T1000 (cell line): ENCODE measurements at places on chromosomes 16 and 17.

- no peak for DNase-seq
Observed at GRCh38 chr16:11806721-11807120, 9.7 kb upstream of the ZC3H7A start.

DNA sequence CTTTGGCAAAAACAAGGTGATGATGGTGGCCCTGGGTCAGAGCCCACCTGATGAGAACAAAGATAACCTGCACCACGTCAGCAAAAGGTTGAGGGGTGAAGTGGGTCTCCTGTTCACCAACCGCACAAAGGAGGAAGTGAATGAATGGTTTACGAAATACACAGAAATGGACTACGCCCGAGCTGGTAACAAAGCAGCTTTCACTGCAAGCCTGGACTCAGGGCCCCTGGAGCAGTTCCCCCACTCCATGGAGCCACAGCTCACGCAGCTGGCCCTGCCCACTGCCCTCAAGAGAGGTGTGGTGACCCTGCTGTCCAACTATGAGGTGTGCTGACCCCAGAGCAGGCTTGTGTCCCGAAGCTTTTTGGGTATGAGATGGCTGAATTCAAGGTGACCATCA, 29.7 kb upstream of the DLX4 start:
- no peak for DNase-seq

DNA sequence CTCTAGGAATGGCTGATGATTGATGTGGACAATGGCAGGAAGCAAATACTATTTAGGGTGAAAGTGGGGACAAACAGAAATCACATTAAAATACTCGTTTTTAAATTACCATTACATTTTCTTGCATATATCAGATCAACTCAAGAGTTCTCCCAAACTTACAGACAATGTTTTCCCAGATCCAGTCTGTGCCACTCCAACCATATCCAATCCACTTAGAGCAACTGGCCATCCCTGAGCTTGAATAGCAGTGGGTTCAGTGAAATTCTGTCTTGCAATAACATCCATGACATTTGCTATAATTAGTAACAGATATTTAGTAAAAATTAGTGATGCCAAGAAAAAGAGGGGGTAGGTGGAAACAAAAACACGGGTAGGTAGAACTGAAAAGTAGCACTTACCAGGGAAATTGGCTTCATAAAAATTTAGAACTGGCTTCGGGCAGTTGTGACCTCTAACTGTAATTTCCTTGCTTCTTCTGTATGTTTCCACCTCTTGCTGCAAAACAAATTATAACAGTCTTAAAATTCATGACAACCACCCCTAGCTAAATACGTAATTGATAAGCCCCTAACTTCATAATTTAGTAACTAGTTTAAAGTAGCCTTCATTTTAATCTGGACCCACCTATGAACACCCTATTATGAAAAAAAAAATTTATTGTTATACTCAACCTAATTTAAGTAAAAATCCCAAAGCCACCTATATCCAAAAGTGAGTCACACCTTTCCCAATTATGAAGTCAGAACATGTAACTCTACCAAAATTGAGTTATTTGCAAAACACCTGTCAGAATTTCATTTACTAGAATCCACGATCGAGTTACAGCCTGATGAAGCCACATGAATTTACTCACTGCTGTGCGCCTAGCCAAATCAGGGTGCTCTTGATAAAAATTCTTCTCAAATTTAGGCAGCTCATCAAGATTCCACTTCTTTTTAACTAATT, 2.0 kb downstream of the DDX5 start:
- no peak for DNase-seq

DNA sequence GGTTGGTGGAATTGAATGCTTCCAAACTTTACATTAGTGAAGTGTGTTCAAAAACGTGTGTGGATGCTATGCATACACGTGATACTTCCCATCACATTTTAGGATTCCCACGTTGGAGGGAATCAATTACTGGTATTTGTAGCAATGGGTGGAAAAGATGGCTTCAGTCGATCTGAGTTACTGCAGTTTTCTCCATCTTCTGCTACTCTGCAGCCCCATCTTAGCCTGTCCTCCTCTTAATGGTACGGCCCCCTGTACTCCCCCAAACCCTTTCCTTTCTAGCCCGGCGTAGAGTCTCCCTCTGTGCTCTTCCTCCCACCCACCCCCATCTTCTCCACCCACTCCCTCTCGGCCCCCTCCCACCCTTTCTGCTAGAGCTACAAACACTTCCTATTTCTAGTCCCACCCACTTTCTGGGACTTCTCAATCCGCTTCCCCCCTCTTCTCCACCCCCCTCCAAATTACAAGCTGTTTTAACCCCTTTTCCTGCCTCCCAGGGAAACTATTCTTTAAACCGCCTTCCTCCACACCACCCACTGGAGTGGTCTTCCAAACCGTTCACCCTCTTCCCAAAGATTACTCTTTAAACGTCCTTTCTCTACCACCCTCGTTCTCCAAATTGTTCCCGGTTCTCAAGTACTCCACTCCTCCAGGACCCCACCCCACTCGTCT, 1.1 kb downstream of the CHTF8 start:
- DNase-seq: no peak

- no peak for DNase-seq
Observed at GRCh38 chr17:49834118-49834743, 13.6 kb downstream of the TAC4 start.

GRCh38 chr16:26524281-26524680, 542.4 kb upstream of the C16orf82 start:
- DNase-seq: no peak

- DNase-seq: no peak
Observed at GRCh38 chr17:29255926-29256522, 9.4 kb downstream of the CRYBA1 start.

DNA sequence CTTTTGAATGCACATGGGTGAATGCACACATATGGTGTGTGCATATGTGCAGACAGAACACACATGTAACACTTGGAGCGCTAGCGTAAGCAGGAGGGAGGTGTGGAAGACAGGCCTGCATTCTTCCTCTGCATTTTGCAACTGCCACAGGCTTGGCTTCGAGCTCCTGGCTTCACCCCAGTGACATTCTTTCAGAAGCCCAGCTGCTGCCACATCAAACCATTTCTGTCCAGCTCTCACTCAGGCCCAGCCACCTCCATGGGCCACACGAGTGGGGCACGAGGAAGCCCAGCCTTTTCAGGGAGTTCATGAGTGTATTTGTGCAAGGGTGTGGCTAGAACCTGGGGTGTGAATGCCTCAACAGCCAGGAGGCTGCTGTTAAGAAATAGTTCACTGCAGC, 18.8 kb downstream of the LGALS3BP start:
- no peak for DNase-seq

GRCh38 chr16:73028263-73028662, 19.7 kb downstream of the ZFHX3 start:
- DNase-seq: no peak

DNA sequence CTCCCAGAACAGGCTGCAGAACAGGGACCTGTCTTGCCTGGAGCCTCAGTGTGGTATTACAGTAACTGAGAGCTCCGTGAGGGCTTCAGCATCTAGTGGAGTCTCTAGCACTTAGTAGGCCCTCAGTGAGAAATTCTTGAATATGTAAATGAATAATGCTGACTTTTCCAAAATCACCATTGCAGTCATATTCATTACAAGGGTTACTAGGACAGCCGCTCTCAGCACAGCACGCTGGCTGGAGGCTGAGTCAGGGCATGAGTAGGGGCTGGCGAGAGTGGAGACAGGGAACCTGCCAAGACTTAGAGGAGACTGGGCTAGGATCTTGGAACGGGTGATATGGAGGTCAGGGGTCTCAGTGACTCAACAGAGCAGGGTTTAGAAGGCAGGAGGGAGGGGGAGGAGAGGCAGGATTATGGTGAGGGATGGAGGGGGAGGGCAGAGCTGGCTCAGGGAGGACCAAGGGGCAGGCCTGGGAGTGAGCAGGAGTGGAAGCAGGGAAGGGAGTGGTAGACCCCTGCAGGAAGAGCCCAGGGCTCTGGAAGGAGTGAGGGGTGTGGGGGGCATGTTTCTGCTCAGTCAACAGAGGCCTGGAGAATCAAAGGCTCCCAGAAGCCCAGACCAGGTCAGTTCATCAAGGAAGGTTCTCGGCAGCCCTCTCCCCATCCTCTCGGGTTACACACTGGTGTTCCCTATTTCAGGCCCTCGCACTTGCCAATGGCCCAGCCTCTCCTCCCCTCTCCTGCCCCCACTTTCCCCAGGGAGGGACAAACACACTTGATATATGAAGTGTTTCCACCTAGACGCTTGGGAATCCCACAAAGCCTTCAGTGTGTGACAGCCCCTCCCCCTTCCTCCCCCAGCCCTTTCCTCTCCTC, 42.3 kb downstream of the FZD2 start:
- DNase-seq: peak; percentile 87

DNA sequence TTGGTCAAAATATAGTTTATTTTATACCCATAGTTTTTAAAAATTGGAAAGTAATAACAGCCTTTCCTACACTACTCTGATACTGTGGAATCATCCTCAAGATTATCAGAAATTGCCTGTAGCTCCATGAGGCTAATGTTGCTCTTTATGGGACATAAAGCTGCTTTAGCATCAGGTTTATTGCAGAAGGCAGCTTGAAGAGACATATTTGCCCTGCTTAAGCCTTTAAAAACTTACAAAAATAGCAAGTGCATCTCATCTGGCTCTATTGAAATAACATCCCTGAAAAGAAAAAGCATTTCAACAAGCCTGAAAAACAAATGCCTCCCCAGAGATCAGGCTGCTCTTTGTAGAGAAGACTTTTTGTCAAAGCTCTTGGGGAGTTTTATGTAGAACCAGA, 142.9 kb upstream of the MON1B start:
- DNase-seq: no peak

- no peak for DNase-seq
Observed at GRCh38 chr16:85360323-85361277, 248.3 kb upstream of the CIBAR2 start.

DNA sequence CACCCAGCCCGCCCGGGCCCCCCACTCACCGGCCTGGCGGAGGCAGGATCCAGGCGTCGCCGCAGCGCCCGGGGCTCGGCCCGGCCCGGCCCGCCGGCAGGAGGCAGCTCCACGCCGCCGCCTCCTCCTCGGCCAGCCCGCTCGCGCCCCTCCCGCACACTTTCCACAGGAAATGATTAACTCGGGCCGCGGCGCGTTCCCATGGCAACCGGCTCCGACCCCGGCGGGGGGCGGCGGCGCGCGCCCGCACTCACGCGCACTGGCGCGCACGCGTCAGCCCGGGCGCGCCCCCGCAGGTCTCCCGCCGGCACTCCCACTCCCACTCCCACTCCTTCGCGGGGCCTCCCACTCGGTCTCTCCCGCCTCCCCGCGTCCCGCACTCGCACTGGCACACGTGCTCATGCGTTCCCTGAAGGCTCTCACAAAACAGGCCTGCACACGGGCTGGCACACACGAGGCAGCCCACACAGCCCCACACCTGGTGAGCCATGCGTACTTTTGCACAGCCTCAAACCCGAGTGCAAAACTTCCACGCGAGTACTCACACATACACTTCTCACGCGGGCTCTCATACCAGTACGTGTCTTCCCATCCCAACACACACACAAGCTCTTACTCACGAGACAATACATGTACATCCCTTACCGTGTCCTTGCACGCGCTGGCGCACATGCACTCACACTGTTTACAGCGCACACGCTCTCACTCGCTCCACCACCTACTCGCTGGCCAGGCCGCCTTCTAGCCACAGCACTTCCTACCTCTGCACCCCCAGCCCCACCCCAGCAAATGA, at the start of gene KIFC3:
Gene KIFC3, minus strand, starts transcription at position 151 of the 793 bp plus-strand sequence. CDS start 4,248 bp downstream, outside the sequence.
- DNase-seq: peak; percentile 60

GRCh38 chr17:16001226-16001897, 1.7 kb downstream of the TTC19 start:
- DNase-seq: no peak

GRCh38 chr17:34703533-34703932, 124.2 kb downstream of the TMEM132E start:
- no peak for DNase-seq

- no peak for DNase-seq
Observed at GRCh38 chr17:40345161-40345993, 19.2 kb downstream of the GJD3 start.

- DNase-seq: no peak
Observed at GRCh38 chr16:84947022-84947421, 64.3 kb downstream of the ZDHHC7 start.

- no peak for DNase-seq
Observed at GRCh38 chr16:23595246-23595950, 718 bp downstream of the NDUFAB1 start.

DNA sequence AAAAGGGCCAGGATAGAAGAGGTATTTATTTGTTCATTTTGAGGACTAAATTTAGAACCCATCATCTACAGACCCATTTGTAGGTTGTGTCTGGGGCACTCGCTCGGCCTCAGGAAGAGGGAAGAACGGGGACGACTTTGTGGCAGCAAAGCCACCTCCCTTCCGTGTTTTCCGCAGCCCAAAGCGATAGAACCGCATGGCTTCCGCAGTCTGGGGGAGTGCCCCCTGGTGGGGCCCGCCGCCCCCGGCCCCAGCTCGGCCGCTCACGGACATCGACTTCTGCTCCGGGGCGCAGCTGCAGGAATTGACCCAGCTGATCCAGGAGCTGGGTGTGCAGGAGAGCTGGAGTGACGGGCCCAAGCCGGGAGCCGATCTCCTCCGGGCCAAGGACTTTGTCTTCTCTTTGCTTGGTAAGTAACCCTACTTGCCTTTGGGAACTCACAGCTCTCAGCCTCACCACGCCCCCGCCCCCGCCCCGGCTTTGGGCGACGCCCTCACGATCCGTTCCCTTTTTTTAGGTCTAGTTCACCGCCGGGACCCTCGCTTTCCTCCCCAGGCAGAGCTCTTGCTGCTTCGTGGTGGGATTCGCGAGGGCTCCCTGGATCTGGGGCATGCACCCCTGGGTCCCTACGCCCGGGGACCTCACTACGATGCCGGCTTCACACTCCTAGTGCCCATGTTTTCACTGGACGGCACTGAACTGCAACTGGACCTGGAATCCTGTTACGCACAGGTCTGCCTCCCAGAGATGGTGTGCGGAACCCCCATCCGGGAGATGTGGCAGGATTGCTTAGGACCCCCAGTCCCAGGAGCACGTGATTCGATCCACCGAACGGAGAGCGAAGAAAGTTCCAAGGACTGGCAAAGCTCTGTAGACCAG, 681 bp downstream of the TMEM102 start:
- no peak for DNase-seq

DNA sequence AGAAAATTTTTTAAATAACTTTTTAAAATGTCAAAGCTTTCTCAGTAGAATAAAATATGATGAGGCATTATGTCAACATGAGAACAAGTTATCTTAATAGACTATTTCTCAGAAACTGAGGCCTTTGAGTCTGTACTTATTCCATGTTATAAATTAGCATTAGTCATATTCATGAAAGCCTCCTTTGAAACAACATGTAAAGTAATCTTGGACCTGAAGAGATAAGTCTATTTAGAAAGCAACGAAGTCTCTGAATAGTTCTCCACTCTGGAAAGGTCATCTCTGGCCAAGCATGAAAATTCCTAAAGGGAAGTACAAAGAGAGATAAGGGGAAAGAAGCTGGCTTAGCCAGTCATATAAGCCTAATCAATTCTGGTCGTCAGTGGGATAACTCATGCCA, 150.8 kb downstream of the CYB561 start:
- no peak for DNase-seq

- DNase-seq: no peak
Observed at GRCh38 chr17:57425431-57425830, 169.1 kb downstream of the MSI2 start.

GRCh38 chr16:23960081-23960885, 124.5 kb downstream of the PRKCB start:
- no peak for DNase-seq
